ENCODE measurements at places on chromosomes 5 and 9.

DNA sequence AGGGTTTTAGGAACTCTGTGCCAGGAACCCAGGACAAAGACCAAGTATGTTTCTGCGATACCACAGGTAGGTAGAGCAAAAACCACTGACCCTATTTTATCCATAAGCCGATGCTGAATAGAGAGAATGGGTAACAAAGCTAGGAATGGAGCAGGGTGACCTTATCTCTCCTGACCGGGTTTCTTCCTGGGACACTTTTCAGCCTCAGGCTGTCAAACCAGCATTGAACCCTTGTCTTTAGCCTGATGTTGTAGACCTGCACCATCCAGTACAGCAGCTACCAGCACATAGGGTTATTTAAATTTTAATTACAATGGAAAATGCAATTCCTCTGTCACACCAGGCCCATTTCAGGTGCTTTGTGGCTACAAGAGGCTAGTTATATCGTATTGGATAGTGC lies 43.1 kb upstream of the DMRT3 start:
- DNase-seq = no peak

DNA sequence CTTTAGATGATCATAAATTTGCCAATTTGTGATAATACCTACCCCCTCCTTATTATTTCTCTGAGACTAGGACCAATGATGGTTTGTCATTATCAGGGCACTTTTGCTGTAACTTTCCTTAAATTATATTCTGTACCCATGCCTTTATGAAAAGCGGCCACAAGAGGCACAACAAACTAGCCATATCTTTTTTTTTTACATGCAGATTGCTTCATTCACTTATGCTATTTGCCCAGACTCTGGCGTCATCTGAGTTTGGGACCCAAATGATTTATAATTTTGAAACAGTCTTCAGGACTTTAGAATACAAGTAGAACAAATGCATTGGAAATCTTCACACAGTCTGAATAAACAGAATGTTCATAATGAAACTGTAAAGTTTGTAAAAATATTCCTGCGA lies 408.1 kb downstream of the MAT2B start:
- no peak for DNase-seq

- no peak for DNase-seq
Measured at GRCh38 chr9:78406933-78407332, 110.0 kb downstream of the PSAT1 start.

DNA sequence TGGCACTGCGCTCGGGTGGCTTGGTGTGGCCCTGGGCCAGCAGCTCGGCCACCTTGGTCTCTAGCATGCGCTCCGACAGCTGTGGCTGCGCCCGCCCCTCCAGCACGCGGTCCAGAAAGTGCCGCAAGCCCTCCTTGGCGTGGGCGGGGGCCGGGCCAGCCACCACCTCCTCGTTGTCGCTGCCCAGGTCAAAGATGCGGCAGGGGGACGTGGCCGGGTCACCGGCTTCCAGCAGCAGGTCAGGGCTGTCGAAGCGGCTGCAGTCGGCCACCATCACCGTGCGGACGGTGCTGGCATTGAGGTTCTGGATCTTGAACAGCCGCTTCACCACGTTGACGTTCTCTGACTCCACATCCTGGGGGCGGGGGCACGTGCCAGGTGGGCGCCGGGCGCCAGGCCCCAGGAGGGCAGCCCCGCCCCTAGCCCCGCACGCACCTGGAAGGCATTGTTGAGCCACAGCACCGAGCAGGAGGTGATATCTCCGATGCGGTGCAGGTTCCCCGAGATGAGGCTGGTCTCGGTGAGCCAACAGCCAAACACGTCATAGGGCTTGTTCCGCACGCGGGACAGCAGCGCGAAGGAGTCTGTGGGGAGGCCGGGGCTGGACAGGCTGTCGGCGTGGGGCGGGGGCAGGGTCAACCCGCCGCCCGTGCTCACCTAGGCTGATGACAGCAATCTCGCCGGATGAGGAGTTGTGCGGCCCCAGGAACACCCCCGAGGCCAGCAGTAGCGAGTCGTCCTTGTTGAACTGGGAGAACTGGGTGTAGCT lies 2.2 kb downstream of the FBXW5 start:
- no peak for DNase-seq

GRCh38 chr5:27083449-27084415 lies 45.3 kb upstream of the CDH9 start:
- no peak for DNase-seq

- no peak for DNase-seq
Measured at GRCh38 chr5:9283021-9283420, 262.9 kb downstream of the SEMA5A start.

- DNase-seq = no peak
Measured at GRCh38 chr9:134375430-134376385, 49.5 kb downstream of the RXRA start.

All from stimulated activated naive CD4-positive, alpha-beta T cell treated with Interleukin-2 at 50 U/mL for 16 hours (primary cell).